ENCODE measurements at places on chromosomes 1 and 21.
A peak's percentile ranks its signal among the peaks of the same experiment; 100 is the strongest.

- no peak for DNase-seq
Measured at GRCh38 chr1:241706967-241707366, 54.9 kb downstream of the WDR64 start.

DNA sequence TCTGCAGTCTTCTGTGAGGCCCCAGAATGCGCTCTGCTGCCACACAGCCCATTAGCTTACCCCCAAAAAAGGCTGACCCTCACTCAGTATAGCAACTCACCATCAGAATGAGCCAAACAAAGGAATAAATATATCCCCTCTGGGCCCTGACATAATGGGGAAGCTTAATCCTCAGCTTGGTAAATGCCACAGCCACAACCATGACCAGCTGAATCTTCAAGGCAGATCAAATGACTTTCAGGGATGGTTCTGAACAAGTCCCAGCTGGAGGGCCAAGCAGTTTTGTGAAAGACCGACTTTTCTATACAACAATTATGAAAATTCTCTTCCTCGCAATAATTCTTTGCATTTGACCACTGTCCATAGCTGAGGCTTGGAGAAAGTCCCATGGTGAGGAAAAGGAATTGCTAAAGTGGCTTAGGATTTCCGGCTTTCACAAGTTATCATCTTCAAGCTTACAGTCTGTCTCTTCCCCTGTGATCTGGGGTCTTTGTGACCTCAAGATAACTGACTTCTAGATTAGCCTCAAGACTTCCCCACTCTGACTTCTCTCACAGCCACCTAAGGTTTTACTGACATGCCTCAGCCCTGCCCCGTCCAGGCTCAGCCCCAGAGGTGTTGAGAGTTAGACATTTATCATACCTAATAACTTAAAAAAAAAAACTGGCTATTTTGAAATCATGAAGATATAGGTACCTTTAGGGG, 47.8 kb upstream of the PBX1 start:
- no peak for DNase-seq

DNA sequence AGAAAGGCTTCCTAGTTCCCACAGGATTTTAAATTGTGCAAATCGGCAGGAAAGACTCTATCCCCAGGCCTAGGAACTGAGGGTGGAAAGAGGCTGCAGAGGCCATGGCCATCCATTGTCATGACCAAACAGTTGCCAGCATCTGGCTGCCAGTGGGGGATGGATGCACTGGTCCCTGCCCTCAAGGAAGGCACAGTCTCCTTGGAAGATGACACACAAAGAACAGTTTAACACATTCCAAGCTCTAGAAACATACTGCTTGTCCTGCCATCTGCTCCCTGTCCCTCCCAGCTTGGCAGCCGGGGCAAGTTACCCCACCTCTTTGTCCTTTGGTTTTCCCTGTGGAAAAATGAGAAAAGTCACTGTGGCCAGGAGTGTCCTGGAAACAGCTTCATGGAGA, 83.2 kb downstream of the BCAR3 start:
- no peak for DNase-seq

DNA sequence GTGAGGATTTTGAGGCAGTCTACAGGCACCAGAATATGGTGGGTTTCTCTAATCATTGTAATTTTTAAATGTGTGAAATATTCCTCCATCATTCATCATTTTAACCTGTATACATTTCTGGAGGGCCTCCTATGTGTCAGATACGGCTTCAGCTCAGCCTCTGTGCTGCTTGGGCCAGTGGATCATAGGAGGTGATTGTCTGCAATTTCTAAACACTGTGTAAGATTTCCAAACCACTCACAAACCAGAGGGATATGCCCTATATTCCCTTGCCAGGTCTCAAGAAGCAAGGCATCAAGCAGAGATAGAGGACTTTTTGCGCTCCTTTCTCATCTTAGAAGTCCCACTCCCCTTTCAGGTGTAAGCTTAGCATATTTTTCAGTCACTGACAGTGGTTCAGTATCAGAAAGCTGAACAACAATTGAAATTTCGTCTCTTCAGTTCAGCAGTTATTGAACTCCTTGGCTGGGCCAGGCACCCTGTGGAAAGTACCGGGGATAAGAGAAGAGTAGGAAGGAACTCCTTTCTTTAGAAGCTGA, 190.9 kb downstream of the NFIA start:
- DNase-seq = no peak

GRCh38 chr1:203158960-203159665, 16.5 kb downstream of the MYBPH start:
- no peak for DNase-seq

- DNase-seq = no peak
Measured at GRCh38 chr1:214548988-214549387, 2.4 kb downstream of the PTPN14 start.

DNA sequence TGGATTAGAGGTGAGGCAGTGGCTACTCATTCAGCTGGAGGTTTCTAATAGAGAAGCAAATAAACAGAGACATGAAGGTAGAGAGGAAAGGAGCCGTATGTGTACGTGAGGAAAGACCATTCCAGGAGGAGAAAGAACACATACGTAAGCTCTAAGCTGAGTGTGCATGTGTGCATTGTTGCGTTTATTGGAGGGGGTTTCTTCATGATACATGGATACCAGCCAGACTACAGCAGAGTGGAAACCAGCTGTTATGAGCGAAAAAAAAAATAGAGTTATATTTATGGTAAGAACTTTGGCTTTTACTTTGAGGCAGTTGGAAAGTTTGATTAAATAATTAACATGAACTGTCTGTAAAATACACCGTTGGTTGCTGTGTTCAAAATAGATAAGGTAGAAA, 173.4 kb upstream of the RGS18 start:
- no peak for DNase-seq

GRCh38 chr1:153631047-153632022, 2.5 kb upstream of the CHTOP start:
- no peak for DNase-seq

- no peak for DNase-seq
Measured at GRCh38 chr1:109910963-109911798, 532 bp downstream of the CSF1 start.

DNA sequence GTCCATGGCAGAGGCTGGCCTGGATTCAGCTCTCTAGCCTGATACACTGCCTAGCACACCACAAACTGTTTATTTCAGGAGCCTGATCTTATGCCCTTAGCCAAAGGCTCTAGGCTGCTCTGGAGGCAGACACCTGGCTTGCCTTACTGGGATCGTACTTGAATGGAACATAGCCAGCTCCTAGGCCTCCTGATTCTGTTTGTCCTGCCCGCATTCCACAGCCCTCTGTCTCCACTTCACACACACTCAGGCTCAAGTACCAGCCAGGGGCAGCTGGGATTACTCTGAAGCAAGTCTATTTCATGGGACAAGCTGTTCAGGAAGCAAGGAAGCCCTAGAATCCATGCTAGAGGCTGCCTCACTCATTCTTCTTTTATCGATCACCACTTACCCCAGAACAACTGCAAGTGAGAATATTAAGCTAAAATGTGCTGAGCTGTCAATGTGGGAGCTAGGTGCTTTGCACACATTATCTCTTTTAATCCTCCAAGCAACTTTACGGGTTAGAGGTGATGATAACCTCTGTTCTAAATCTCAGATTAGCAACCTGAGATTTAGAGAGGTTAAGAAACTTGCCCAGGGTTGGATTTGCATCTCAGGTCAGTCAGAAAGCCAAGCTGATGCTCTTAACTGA, 31.1 kb upstream of the CYP4B1 start:
- peak; percentile 82 for DNase-seq

GRCh38 chr1:232737917-232738316, 67.3 kb upstream of the MAP10 start:
- no peak for DNase-seq

DNA sequence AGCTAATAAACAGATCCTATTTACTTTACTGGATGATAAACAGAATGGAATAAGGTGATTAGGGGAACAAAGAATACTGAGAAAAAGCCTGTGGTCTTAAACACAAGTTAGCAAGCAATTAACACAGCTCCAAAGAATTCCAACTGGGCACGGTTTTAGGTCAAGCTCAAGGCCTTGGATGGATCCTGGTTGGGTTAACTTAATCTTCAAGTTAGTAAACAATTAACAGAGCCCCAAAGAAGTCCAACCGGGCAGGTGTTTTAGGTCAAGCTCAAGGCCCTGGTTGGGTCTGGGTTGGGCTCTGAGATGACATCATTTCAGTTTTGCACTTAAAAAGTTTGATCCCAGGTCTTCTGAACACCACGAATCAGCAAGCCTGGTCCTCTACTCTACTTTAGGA, 1086.3 kb upstream of the TMPRSS15 start:
- DNase-seq = no peak

- DNase-seq = no peak
Measured at GRCh38 chr1:176866011-176866714, 298.3 kb downstream of the ASTN1 start.

DNA sequence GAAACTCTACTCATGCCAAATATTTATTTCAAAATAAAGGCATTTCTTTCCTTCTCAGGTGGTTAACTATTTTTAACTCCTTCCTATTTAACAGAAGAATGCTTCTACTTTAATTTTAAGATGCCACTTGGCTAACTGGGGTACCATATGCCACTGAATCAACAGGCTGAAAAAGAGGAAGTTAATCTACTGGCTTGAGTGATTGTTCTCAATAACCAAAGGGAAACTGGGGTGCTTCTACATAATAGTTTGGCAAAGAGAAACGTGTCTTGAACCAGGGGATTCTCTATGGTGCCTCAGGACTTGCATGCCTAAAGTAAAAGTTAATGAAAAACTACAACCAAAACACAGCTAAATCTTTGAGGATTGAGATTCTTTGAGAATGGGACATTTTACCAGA, 142.6 kb downstream of the DENND1B start:
- DNase-seq = no peak

DNA sequence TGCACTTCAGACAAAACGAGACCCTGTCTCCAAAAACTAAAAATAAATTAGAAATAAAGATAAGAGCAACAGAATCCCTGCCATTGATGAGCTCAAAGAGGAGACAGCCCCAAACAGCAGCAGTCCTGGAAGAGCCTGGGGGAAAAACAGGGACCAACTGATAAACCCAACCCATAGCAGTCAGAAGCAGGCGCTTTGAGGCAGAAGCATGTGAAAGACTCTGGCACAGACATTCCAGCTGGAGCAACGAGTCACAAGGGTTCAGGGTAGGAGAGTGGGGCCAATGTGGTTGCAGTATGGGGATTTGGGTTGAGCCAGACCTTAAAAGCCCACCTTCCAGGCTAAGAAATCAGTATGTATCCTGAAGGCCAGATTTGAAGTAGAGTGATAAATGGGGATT, 78.5 kb downstream of the MPZL1 start:
- DNase-seq = no peak

DNA sequence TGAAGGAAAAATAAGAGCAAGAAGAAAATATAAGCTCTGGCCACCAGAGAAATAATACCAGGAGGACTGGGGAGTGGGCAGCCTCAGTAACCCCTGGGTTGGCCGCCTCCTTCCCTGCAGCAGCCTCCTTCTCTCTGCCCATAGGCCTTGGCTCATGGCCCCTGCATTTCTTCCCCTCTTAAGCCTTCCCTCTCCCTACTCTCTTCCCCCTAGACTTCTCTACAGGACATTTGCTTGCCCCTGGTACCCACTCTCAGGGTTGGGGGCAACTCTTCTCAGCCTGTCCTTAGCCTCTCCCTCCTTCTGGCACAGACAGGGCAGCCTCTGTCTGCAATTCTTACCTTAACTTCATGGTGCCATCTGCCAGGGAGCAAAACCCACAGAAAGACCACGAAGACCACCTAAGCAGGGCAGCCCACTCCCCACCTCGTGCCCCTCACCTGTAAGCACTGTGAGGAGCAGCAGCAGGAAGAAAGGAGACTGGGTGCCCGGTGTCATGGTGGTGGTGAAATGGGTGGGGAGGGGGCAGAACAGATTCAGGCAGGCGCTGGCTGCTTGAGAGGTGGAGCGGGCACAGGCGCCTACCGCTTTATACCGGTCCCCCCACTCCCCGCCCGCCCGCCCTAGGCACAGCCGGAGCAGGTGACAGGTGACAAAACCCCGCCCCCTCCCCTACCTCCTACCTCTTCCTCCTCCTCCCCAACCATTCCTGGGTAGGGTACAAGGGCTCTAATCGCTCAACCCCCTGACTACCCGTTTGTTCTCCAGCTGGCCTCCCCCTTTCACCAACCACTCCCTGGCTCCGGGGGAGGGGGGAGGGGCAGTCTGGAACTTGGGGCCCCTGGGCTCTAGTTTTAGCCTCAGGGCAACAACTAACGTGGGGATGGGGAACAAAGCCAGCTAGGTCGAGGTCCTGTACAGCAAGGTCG, 15.1 kb downstream of the THBS3 start:
- DNase-seq = peak; percentile 88

DNA sequence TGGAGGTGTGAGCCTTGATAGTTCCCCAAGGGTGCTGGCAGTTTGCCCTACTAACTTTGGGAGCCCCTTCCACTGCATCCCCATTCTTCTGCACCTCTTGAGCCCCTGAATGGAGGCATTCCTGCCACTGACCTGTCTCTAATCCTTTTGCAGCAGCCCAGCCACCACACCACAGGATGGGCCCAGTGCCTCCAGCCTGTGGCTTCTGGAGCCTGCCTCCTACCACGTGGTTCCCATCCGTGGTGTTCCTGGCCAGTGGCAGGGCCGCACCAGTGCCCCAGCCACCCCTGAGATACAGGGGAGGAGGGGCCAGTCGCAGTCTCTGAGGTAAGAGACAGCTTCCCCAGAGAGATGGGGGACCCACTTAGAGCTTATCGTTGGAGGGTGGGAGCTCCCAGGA, 14.4 kb downstream of the INAVA start:
- DNase-seq = no peak

DNA sequence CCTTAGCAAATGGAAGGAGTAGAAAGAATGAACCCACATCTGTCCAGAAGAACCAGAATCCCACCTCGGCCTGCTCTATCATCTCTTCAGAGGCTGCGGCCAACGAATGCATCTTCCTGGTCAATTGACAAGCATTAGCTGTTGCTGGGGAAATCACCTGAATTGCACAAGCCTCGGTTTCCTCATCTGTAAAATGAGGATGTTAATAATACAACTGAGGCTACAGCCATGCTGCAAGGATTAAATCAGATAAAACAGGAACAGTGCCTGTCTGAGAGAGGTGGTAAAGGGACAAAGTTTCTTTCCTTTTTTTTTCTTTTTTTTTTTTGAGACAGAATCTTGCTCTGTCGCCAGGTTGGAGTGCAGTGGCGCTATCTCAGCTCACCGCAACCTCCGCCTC, 99.8 kb downstream of the KIF14 start:
- no peak for DNase-seq

GRCh38 chr1:225427235-225428067, at the start of gene LBR:
Gene LBR (minus strand): TSS chr1:225428038. CDS start chr1:225424075, 3,963 bp downstream.
- DNase-seq = no peak

GRCh38 chr1:160049101-160049500, 17.3 kb upstream of the PIGM start:
- no peak for DNase-seq

GRCh38 chr1:197933647-197934046, 16.5 kb downstream of the LHX9 start:
- no peak for DNase-seq

Measured in DMS153 (cell line).